Testis (tissue), 5 donors: ENCODE measurements at places on chromosomes 2 and 18. TPM values are rescaled to one million over a fixed set of nuclear protein-coding genes. Genes with fewer than 3 reads are reported as not detected.

DNA sequence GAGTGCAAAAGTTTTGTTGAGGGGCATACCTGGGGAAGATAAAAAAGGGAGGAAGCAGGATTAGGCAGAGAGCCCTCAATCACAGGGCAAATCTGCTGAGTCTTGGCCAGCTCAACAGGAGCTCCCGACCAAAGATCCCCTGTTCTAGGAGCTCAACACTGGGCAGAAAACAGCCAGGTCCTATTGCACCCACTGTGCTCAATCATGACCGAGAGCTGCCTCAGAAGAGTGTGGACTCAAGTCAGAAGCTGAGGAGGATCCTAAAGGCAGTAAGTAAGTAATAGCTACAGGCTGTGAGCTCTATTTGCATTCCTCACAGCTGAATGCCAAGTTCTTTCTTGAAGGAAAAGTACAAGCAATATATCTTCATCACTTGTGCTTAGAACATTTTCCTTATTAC, 334.4 kb upstream of the NRP2 start:
- no peak overlapping the region for H3K4me3 ChIP-seq
- no peaks in the 10 kb centered on the region for H3K4me1 ChIP-seq
- no peaks in the 10 kb centered on the region for H3K36me3 ChIP-seq
- no peaks in the 10 kb centered on the region for H3K27me3 ChIP-seq

- H3K4me1 ChIP-seq, result no peaks in the 10 kb centered on the region
- H3K27ac ChIP-seq, result no peak overlapping the region
- H3K36me3 ChIP-seq, result no peaks in the 10 kb centered on the region
- H3K4me3 ChIP-seq, result no peak overlapping the region
- H3K27me3 ChIP-seq, result no peaks in the 10 kb centered on the region
Observed at GRCh38 chr18:76978616-76979015, 154.0 kb downstream of the MBP start.

- no peaks in the 10 kb centered on the region for H3K27me3 ChIP-seq
- H3K36me3 ChIP-seq, result no peaks in the 10 kb centered on the region
- no peak overlapping the region for H3K4me3 ChIP-seq
- H3K4me1 ChIP-seq, result peaks cover 7% of the 10 kb centered on the region
Observed at GRCh38 chr2:168432565-168433186, 23.4 kb upstream of the CERS6 start.

- H3K27ac ChIP-seq, result no peak overlapping the region
- H3K36me3 ChIP-seq, result no peaks in the 10 kb centered on the region
- H3K4me3 ChIP-seq, result no peak overlapping the region
Observed at GRCh38 chr2:21561965-21562364, 438.2 kb downstream of the TDRD15 start.

RAB17 gene
- 6.3 TPM for polyA plus RNA-seq

CAPN14 gene
- 0.36 TPM for polyA plus RNA-seq

DNA sequence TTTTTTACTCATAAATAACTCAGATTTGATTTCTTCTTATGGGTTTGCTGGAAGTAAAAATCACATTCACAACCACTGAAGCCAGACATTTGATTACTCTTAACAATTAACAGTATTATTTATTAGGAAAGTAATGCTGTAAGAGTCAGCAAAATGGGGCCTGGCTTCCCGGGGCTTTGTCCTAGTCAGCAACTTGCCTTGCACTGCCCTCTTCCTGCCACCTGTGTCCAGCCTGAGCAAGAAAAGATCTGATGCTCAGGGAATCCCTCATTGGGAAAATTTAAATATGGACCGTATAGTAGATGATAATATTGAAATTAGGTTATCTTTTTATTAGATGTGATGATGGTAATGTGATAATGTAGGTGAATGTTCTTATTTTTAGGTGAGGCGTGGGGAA, 30.8 kb upstream of the ACYP2 start:
- H3K27me3 ChIP-seq, result no peaks in the 10 kb centered on the region
- peak; percentile 44 for DNase-seq
- H3K27ac ChIP-seq, result no peak overlapping the region

DNA sequence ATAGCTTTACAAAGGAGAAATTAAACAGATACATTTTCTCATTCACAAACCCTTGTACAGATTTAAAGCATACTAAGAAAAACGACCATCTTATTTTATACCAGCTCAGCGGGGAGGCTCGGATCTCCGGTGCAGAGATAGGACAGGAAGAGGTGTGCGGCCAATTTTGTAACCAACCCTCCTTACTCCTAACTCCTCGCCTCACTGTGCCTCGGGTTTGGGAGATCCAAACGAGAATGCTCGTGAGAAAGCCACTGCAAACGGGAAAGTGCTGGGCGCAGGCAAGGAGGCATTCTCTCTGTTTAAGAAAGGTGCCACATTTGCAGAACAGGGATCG, 1.2 kb downstream of the KDSR start:
- H3K27ac ChIP-seq, result peak overlapping the region; percentile 96
- DNase-seq, result peak; percentile 42
- H3K36me3 ChIP-seq, result no peaks in the 10 kb centered on the region
- H3K4me1 ChIP-seq, result peaks cover 9% of the 10 kb centered on the region
- H3K4me3 ChIP-seq, result peak overlapping the region; percentile 97

FAM124B gene
- polyA plus RNA-seq, result 0.80 TPM

DNA sequence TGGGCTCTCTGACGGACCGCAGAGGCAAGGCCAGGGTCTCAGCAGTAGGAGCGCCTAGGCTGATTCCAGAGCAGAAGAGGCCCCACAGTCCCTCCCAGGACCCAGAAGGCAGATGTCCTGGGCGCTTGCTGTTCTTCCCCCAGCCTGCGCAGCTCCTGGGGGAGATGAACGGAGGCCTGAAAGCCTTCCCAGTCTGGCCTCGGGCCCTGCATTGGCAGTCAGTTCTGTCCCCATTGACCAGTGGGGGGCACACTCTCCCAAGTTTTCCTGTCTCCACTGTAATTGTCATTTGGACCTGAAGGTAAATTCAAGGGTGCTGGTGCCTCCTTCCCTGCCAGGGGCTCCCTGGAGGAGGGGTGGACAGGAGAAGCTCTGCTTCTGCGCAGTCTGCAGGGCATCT, 345.7 kb downstream of the CYP26B1 start:
- H3K36me3 ChIP-seq, result no peaks in the 10 kb centered on the region
- H3K4me3 ChIP-seq, result no peak overlapping the region
- peaks cover 13% of the 10 kb centered on the region for H3K4me1 ChIP-seq
- peak; percentile 89 for DNase-seq
- no peak overlapping the region for H3K27ac ChIP-seq
- no peaks in the 10 kb centered on the region for H3K27me3 ChIP-seq

- peak overlapping the region; percentile 36 for H3K4me3 ChIP-seq
- H3K4me1 ChIP-seq, result no peaks in the 10 kb centered on the region
- no peak for DNase-seq
- no peak overlapping the region for H3K27ac ChIP-seq
- no peaks in the 10 kb centered on the region for H3K27me3 ChIP-seq
Observed at GRCh38 chr18:62505669-62506494, 16.9 kb upstream of the ZCCHC2 start.

SERPINB11 gene
- 0.34 TPM for polyA plus RNA-seq

DNA sequence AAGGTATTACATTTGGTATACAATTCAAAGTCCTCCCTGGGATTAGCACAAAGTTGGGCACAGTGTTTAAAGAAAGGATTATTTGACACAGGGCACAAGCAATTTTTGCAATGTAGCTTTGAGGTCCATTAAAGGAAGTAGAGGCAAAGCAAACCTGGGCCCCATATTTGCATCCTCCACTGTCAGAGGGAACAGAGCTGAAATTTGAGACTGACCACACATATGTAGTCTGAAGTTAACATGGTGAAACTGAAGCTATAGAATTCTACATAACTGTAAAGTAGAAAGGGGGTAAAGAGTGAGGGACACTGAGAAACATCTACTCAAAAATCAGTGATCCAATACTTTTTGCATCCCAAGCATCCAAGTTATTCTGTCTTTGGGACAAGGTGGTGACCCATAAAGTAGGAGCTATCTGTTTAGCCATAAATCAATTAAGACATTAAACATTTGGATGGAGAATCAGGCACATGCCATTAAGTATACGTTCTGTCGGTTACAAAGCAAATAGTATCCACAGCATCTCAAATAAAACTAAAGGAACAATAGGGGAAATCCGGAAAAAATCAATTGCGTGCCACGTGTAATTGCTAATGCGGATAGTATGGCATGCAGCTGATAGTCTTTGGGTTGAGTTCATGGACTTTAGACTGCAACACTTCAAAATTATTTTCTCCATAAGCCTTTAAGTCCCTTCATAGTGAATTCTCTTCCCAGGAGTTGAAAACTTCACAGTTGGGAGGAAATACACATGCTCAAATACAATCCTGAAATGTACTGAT, 72.6 kb downstream of the PLEKHM3 start:
- DNase-seq, result no peak
- H3K4me3 ChIP-seq, result no peak overlapping the region
- no peaks in the 10 kb centered on the region for H3K27me3 ChIP-seq
- H3K36me3 ChIP-seq, result no peaks in the 10 kb centered on the region
- no peaks in the 10 kb centered on the region for H3K4me1 ChIP-seq

CEP192 gene
- 34.1 TPM for polyA plus RNA-seq

GRCh38 chr2:27095745-27096651, 9.4 kb downstream of the KHK start:
- H3K27me3 ChIP-seq, result no peaks in the 10 kb centered on the region
- H3K4me1 ChIP-seq, result peaks cover 29% of the 10 kb centered on the region
- peak overlapping the region; percentile 43 for H3K4me3 ChIP-seq
- H3K36me3 ChIP-seq, result no peaks in the 10 kb centered on the region
- DNase-seq, result peak; percentile 86

SAG gene
- 25.6 TPM for polyA plus RNA-seq

DNA sequence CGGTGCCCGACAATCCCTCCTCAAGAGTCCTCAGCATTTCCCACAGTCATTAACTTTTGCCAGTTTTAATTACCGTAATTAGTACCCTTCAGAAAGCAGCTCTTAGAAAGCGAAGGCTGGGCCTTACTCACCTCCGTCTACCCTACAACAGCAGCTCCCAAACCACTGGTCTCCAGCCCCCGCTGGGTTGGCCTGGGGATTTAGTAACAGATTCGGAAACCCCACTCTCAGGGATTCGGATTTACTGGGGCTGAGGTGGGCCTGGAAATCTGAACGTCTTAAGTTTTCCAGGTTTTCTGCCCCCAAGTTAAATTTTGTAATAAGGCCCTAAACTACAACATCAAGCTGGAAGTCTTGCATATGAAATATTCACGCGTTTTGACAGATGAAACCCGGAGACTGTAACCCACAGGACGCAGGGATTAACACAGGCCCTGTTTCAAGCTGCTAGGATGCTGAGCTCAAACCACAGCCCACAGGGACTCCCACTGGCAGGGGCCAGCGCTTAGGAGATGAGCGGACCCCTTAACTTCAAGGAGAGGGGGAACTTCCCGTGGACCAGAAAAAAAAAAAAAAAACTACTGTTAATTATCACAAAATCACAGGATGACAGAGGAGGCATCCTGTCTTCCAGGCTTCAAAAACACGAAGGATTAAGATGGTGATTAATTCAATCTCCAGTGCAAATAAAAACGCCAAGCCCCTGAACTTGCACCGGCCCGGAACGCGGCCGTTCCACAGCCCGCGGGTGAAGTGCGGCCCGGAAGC, 985 bp downstream of the ILKAP start:
- H3K27ac ChIP-seq, result no peak overlapping the region
- DNase-seq, result no peak
- peaks cover 18% of the 10 kb centered on the region for H3K4me1 ChIP-seq

DNA sequence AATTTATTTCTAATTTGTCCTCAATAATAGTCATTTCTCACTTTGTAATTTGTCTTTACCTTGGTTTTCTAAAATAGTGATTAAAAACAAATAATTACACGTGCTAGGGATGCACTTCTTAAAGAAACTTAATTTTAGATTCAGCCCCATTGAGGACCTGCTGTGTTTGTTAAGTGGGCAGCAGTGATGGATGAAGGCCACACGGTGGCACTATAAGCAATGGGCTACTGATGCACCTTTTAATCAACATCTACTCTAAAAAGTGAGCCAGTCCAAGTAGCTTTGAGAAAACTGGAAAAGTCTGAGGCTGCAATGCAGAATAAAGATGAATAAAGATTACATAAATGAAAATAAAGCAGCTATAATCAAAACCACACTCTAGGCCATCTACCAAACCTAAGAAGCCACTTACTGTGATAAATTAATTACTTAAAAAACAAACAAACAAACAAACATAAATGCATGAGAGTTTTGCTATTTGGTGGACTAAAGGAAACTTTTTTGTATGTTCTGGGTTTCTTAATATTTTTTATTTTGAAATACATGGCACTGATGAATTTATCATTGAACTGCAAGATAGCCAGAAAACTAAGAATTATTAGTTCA, 89.3 kb downstream of the PDE11A start:
- peak; percentile 53 for DNase-seq
- H3K27me3 ChIP-seq, result no peaks in the 10 kb centered on the region
- H3K4me1 ChIP-seq, result no peaks in the 10 kb centered on the region

NT5C1B gene
- polyA plus RNA-seq, result 74.9 TPM
